ENCODE measurements at places on chromosomes 4 and X.

GRCh38 chr4:85658766-85659439 is 184.0 kb downstream of the ARHGAP24 start:
- no peak for DNase-seq

DNA sequence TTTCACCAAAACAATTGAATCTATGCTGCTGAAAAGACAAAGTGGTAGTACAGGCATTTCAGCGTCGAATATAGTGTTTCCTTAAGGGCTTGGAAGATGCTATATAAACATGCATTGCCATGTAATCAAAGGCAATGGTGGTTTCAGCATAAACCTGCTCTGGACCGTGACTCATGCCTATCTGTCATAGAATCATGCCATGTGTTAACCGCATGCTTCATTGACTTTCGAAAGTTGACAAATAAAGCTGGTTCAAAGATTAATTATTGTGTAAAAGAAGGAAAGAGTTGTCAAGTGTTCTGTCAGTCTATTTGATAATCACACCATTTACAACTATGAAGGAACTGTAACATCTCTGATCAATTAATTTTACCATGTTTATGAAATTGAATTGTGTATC is 83.2 kb downstream of the FUNDC1 start:
- no peak for DNase-seq

GRCh38 chr4:120177603-120178002 is 111.0 kb upstream of the MAD2L1 start:
- no peak for DNase-seq

GRCh38 chr4:48410812-48411211 is 69.5 kb downstream of the SLAIN2 start:
- no peak for DNase-seq

GRCh38 chr4:123088501-123088900 is 166.1 kb upstream of the NUDT6 start:
- no peak for DNase-seq

DNA sequence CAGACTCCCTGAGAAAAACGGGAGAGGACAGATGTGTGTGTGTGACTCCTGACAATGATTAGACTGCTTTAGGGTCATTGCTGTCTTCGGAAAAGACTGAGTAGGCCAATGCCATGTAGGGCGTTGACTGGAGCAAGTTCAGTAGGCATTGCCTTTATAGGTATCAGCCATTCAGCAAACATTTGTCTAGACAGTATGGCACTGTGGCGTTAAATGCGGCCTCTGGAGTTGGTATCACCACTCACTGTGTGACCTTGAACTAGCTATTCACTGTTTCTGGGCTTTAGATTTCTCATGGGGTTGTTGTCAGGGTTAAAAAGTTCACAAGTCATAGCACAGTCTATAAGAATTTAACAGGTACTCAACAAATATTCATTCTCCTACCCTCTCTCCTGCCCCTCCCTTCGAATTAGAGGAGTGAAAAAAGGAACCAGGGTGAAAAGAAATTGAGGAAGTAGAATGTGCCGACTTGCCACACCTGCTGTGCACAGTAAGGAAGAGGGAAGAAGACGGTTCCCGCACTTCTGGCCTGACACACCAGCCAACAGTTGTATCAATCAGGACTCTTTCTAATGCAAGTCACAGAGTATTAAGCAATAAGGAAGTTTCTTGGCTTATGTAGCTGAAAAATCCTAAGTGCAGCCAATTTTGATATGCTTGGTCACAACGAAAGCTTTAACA is 83.2 kb upstream of the PLAC8 start:
- no peak for DNase-seq

- no peak for DNase-seq
Measured at GRCh38 chr4:64729561-64729960, 320.3 kb upstream of the TECRL start.

DNA sequence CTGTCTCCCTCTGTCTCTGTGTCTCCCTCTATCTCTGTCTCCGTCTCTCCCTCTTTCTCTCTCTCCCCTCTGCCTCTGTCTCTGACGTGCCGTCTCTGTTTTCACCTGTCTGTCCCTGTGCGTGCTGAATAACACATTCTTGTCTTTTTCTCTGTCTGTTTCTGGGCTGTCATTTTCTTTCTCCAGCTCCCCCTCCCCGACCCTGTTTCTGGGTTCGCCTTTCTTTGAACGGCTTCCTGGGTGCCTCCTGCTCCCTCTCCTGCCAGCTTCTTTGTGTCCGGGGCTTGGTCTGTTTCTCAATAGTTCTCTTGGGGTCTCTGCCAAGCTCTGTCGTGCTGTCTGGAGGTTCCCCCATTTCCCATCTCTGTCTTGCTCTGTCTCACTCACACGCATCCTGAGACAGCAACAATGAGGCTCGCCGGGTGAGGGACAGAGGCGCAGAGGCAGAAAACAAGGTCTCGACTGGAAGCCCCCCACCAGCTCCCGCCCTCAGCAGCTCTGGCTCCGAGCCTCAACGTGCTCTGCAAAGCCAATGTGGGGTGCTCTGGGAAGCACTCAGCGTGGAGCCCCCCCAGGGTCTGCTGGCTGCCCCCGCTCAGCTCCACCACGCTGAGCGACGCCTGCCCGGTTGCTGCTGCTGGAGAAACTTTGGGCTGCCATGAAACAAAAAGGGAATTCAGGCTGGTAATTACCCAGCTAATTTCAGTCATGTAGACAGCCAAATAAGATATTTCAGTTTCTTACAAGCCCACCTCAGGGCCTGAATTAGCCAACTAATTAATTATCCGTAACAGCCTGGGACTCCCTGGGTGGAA is 3.4 kb downstream of the CPLX1 start:
- no peak for DNase-seq

DNA sequence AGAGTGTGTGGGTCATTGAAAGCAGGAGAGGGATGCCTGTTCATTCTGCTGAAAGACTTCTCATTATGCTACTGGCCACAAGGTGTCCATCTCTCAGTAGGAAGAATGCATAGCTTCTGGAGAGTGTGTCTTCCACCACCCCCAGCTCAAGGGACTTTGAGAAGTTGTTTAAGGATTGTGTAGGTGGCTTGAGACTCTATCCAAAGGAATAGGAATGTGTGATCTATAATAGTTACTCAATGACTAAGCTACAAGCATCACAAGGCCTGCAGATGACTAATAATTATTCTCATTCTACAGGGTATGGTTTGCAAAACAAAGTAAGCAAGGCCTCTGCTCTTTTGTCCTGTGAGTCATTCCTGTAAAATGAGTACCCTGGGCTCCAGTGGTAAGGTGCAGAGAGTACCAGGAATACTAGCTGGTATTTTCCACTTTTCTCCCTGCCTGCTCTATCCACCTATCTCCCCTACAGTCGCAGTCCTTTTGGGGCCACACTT is 279.8 kb upstream of the BOD1L1 start:
- DNase-seq, result no peak
